ENCODE measurements at places on chromosomes 7 and 10. TPM values are rescaled to one million over a fixed set of nuclear protein-coding genes. Genes with fewer than 3 reads are reported as not detected.

Gene TES
- total RNA-seq: 70.0 TPM

Gene HHEX
- 4.2 TPM for total RNA-seq

Gene SNX13
- total RNA-seq: 39.9 TPM

Gene ZWINT
- total RNA-seq: 13.4 TPM

Gene HSPA12A
- 1.9 TPM for total RNA-seq

Gene DDC
- total RNA-seq: not detected

Gene PALS2
- total RNA-seq: 14.1 TPM

Gene AKR1C4
- total RNA-seq: not detected

Gene TFEC
- not detected for total RNA-seq

Gene CLCN1
- total RNA-seq: 0.13 TPM

Gene ZNF282
- total RNA-seq: 18.1 TPM

Gene MALSU1
- total RNA-seq: 32.6 TPM

Gene TMEM176A
- 3.3 TPM for total RNA-seq

Gene MLLT10
- total RNA-seq: 39.2 TPM

Gene MACC1
- total RNA-seq: 17.4 TPM

Gene TACC2
- 71.1 TPM for total RNA-seq

Gene GGCT
- 42.3 TPM for total RNA-seq

Gene TMEM229A
- not detected for total RNA-seq

Gene ADAP1
- 13.0 TPM for total RNA-seq

Gene GARS1
- 125 TPM for total RNA-seq

Gene AVPI1
- total RNA-seq: 20.0 TPM

Gene CCDC3
- 34.3 TPM for total RNA-seq

Gene SPDYE9
- not detected for total RNA-seq

Gene MOGAT3
- total RNA-seq: not detected

Gene CALHM1
- not detected for total RNA-seq

Gene ADGRA1
- not detected for total RNA-seq

Gene PIK3AP1
- total RNA-seq: 1.5 TPM

Gene SRPK2
- 27.9 TPM for total RNA-seq

Gene EPHB6
- total RNA-seq: 19.0 TPM

Gene OR6V1
- not detected for total RNA-seq

Gene MUC12
- total RNA-seq: not detected

Gene SORCS1
- 1.4 TPM for total RNA-seq

Gene MMP21
- total RNA-seq: not detected

Gene SPDYE16
- total RNA-seq: not detected

Gene DPYSL4
- 1.6 TPM for total RNA-seq

Gene GPC2
- total RNA-seq: 0.57 TPM

Gene OR9A2
- total RNA-seq: not detected

Gene WNT8B
- total RNA-seq: not detected

Gene DYNC1I1
- 2.0 TPM for total RNA-seq

Gene POT1
- 14.1 TPM for total RNA-seq

Gene PAX4
- not detected for total RNA-seq

Gene DPP6
- 0.38 TPM for total RNA-seq

Gene TUBB8
- total RNA-seq: not detected

Gene WDR37
- 17.2 TPM for total RNA-seq

Gene ZFAND2A
- 11.4 TPM for total RNA-seq

Gene PLPP4
- not detected for total RNA-seq

Gene HOXA9
- total RNA-seq: not detected

Gene CDHR3
- total RNA-seq: 2.5 TPM

Gene MYL10
- total RNA-seq: not detected

Gene ZMYND11
- 67.9 TPM for total RNA-seq

Gene FAM180A
- total RNA-seq: 5.0 TPM

Gene SLC26A4
- 0.13 TPM for total RNA-seq

Gene DENND10
- 20.8 TPM for total RNA-seq

Gene CPVL
- 3.9 TPM for total RNA-seq

Gene CHN2
- 8.6 TPM for total RNA-seq

Gene FKBP6
- total RNA-seq: not detected

Gene MAP3K8
- 19.5 TPM for total RNA-seq
